Activated CD4-positive, alpha-beta T cell treated with anti-CD3 and anti-CD28 coated beads for 4 hours (primary cell): ENCODE measurements at places on chromosomes 1 and 21.

DNA sequence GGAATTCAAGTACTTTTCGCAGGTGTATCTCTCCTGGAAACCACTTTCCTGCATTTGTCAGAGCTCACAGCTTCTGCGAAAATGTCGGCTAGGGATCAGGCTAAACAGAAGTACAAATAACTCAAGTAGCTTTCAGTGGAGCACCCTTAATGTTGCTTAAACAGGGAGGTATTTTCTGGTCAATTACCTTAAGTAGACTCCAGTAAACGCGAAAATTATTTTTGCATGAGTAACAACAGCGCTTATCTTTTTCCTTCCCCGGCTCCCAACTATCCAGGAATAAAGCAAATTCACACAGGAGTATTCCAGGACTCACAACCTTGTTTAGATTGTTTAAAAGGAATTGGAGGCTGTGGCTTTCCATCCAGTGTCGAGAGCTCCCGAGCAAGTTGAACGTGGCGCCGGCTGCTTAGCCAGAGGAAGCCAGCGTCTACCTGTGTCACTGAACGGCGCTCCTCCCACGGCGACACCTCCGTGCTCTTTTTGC is 7.3 kb upstream of the SIM2 start:
- DNase-seq = no peak

- DNase-seq = no peak
Observed at GRCh38 chr1:169698976-169699375, 12.4 kb downstream of the SELL start.

DNA sequence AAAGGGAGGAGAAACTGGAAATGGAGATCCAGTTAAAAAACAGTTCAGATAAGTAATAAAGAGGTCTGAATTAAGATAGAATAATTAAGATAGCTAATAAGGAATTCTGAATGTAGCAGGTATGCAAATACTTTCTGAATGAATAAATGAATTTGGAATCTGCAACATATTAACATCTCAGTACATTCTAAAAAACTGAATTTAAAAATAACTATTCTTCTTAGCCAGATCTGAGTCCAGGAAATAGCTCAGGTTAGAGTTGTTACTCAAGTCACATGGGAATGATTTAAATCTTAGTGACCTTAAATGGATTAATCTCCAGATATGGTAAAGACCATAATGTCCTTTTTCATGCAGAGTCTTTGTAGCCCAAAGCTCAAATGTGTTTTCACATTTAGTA is 51.2 kb downstream of the EYA3 start:
- no peak for DNase-seq

GRCh38 chr1:21384620-21385019 is 55.3 kb upstream of the NBPF3 start:
- DNase-seq = no peak

- no peak for DNase-seq
Observed at GRCh38 chr1:189269011-189269410, 1208.7 kb downstream of the BRINP3 start.

GRCh38 chr1:172406968-172407367 is 13.5 kb upstream of the C1orf105 start:
- no peak for DNase-seq

- no peak for DNase-seq
Observed at GRCh38 chr1:16718908-16719533, 21.3 kb upstream of the RNU1-4 start.

GRCh38 chr21:35226328-35226727 is 177.2 kb upstream of the RUNX1 start:
- no peak for DNase-seq

DNA sequence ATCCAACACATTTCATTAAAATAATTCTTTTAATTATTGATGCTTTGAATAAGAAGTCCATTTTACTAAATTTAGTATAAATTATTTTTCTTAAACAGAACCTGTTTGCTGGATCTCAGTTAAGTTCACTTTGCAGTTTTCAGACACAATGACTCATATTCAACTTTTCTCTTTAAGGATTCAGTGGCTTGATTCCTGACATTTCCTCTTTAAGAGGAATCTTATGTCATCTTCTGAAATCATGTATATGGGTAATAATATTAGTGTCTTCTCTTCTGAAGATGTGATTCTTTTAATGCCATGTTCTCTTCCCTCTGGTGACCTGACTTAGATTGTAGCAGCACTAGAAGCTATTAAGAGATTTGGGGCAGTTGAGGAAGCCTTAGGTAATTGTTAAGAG is 12.6 kb downstream of the CREG1 start:
- DNase-seq = no peak

- DNase-seq = peak; percentile 90
Observed at GRCh38 chr1:31815752-31816500, at the start of gene SPOCD1. TSS of gene SPOCD1 (minus strand) at chr1:31816022. CDS start at chr1:31815333, 689 bp downstream.

GRCh38 chr1:167328816-167329483 is 108.3 kb downstream of the POU2F1 start:
- no peak for DNase-seq

DNA sequence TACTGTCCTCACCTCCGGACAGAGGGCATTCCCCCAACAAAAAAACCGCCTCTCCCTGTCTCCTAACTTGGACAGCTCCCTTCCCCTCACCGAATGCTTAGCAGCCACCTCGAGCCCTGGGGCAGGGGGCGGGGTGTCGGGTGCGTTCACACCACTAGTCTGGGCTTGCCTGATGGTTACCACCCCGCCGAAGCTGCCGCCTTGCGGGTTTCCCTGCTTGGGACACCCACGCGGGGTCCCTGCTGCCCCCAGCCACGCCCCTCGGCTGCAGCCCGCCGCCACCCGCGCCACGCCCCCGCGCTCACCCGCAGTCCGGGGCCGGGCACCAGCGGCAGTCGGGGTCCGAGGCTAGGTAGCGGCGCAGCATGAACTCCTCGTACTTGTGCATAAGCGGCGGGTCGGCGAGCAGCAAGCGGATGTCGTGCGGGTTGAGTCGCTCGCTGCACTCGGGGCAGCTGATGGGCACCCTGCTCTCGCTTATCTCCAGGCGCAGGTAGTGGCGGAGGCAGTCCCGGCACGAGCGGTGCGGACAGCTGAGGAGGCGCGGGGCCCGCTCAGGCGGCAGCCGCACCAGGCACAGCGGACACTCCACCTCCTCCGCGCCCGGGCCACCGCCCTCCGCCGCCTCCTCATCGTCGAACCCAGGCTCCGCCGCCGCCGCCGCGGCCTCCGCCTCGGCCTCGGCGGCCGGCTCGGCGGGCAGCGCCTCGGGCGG is 706 bp downstream of the RNF19B start:
- peak; percentile 60 for DNase-seq

DNA sequence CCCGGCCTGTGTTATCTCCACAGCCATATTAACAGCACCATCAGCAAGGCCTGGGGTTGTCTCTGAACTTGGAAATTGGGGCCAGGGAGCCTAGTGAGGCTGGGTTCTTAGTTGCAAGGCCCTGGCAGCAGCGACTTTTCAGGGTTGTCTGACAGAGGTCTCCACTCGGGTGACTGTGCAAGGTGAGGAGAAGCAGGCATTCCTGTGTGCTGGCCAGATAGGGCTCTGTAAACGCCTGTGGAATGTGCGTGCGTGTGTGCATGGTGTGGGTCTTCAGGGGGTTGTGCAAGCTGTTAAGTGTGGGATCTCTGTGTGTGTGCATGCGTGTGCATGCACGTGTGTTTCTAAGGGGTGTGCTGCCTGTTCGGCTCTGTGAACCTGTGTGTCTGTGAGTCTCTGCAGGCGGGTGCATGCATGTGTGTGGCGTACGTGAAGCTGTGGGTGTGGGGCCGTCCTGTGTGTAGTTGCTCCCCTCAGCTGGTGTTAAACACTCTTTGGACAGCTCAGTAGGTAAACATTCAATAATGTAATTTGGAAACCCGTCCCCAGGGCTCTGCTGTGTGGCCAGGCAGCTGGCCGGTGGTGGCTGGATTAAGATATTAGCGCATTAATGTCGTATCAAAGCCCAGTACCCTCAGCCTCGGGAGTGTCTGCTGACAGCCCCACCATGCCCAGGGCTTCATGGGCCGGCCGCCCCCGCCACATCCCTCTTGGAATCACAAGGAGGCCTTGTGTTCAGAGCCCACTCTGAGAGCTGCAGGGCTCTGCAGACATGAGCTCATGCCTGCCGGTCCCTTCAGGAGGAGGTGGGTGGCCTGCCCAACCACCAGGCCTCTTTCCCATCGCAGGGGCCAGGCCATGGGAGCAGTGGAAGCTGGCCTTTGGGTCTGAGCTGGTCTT is 189.9 kb downstream of the FOXD2 start:
- no peak for DNase-seq

DNA sequence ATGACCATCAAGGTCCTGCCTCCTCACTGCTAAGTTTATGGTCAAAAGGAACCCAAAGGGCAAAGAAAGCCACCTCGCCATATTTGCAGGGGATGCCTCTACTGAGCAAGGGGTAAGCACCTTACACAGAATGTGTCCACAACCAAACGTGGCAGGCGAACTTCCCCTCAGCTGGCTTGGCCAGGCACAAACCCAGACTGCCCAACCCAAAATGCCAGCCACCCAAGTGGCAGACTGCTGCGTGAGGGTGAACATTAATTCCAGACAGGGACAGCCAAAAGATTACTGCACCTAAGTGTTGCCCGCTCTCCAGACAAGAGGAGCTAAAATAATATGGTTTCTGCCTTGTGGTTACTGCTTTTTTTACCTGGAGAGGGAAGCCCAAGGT is 16.0 kb downstream of the ZNF697 start:
- no peak for DNase-seq

GRCh38 chr1:110312188-110313121 is 26.7 kb upstream of the RBM15 start:
- DNase-seq = peak; percentile 72

- DNase-seq = no peak
Observed at GRCh38 chr1:11847667-11848372, at the start of gene NPPA. TSS of gene NPPA (minus strand) at chr1:11847783. CDS start at chr1:11847684, 99 bp downstream.

DNA sequence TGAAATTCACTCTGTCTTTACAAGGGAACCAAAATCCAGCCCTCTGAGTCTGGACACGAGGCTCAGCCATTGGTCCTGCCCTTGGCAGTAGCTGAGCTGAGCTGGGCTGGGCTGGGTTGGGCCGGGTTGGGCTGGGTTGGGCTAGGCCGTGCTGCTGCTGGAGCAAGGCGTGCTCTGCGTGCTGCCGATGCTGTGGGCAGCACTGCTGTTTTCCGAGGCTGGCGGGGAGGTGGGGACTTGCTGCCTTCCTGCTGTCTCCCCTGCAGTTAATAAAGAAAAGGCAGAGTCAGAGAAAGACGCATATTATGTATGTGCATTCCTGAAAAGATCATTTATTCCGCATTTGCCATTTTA is 182.9 kb downstream of the CDC7 start:
- no peak for DNase-seq

DNA sequence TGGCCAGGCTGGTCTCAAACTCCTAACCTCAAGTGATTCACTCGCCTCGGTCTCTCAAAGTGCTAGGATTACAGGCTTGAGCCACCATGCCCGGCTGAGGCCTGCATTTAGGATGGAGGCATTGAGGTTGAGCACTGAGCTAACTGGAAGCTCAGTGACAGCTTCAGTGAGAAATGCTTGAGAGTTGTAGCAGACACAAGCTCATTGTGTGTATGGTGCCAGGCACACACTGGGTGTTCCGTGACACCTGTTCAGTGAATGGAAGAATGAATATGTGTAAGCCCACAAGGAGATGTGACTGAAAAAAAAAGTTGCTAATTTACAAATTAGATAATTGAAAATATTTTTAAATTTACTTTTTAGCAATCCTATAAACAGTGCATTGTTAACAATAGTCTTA is 21.8 kb downstream of the LURAP1 start:
- DNase-seq = no peak

GRCh38 chr21:37753122-37753599 is 163.1 kb downstream of the KCNJ6 start:
- DNase-seq = no peak

- no peak for DNase-seq
Observed at GRCh38 chr1:17881761-17882160, 126.6 kb downstream of the ACTL8 start.

DNA sequence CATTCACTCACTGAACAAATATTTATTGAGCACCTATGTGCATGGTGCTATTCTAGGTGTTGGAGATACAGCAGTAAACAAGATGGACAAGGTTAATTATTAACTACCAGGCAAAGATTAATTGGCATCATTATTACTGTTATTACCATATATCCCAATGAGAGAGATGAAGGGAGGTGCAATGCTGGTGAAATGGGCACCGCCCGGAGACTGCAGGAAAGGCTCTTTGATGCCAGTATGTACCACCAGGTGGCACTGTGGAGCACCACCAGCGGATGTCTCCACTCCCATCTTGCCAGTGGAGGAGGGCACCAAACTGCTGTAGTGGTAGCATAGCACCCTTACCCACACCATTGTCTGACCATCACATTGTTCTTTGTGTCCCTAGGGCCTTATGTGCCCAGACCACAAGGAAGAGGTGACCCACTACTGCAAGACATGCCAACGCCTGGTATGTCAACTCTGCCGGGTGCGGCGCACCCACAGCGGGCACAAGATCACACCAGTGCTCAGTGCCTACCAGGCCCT is 3.0 kb downstream of the TRIM46 start:
- peak; percentile 77 for DNase-seq

GRCh38 chr1:213326281-213327016 is 275.4 kb downstream of the RPS6KC1 start:
- no peak for DNase-seq

DNA sequence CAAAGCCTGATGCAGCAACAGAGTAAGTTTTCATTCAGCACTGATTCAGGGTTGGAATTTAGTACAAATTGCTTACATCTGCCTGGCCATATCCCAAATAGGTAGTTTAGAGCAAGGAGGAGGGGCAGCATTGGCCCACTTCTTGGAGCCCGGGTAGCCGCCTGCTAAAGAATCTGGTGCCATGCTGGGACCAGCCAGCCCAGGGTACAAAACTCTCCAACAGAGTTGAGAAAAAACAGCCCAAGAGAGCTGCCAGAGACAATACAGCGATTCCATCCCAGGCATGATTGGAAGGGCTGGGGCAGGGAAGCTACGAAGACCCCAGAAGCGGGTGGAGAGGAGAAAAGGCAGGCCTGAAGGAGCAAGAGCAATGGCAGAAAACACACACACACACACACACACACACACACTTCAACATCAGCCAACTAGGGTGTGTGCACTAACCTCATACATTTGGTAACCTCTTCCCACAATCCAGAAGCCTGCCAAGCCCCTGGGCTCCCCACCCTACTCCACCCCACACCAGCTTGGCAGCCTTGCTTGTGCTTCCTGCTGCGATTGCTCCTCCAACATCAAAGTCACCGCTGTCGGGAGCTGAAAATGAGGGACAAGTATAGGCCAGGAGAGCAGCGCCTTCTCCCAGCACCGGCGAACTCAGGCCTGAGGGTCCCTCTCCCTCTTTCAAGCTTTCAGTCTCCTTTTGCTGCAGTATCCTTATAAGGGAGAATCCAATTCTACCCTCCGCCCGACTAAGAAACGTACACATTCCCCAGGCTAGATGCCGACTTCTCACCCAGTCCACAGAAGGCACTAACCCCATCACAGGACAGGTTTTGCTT is 1.2 kb downstream of the PIK3C2B start:
- DNase-seq = no peak

GRCh38 chr1:24656046-24656445 is 12.9 kb downstream of the SRRM1 start:
- DNase-seq = no peak

GRCh38 chr1:196887515-196888239 is at the start of gene CFHR4:
TSS of gene CFHR4 (plus strand) at chr1:196888052. CDS start at chr1:196888151, 99 bp downstream.
- DNase-seq = no peak

DNA sequence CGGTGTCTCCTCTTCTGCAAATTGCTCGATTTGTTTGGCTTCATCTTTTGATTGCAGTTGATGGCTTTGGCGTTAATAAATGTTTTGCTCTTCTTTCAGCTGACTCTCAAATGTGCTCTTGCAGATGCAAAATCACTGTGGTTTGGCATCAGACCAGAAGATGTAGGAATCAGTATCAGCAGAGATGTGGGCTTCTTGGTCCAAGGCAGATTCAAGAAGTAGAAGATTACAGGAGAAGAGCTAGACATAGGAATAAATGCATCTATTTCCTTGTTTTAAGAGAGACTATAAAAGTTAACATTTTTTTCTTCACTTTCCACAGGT is 59.8 kb upstream of the BACH1 start:
- no peak for DNase-seq
